Bone marrow (tissue), 2 donors: ENCODE measurements at places on chromosomes 5 and 9.

GRCh38 chr5:157575381-157576020, at the start of gene ADAM19:
TSS of gene ADAM19 (minus strand) at chr5:157575775. CDS start at chr5:157575696, 79 bp downstream.
- no peak for DNase-seq

- peak; percentile 30 for DNase-seq
These were observed 29.1 kb downstream of the JADE2 start for GRCh38 chr5:134554319-134555222.

- DNase-seq: no peak
These were observed 7.6 kb upstream of the ELOVL7 start for GRCh38 chr5:60851626-60852025.

DNA sequence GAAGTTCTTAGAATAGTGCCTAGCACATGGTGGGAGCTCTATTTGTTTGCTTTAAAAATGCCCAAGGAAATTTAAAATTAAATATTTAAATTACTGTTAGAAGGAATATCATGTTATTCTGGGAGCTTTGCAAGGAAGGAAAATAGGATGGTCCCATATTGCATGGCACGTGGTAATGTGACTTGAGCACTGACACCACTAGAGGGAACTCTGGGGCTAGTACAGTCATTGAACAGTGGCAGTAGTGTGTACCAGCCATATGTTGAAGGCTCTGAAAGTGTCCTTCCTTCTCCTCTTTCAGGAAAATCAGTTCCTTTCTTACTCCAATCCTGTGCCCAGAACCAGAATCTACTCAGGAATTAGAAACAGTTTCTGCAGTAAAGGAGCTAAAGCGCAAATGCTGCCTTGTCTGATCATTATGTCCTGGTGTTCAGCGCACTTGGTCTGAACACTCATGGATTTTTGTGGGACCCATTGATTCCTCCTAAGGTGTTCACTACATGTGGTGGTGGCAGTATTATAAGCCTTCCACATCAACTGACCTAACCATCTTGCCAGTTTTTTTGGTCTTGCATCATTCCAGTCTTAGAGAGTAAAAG, 54.1 kb downstream of the GDA start:
- DNase-seq: no peak

DNA sequence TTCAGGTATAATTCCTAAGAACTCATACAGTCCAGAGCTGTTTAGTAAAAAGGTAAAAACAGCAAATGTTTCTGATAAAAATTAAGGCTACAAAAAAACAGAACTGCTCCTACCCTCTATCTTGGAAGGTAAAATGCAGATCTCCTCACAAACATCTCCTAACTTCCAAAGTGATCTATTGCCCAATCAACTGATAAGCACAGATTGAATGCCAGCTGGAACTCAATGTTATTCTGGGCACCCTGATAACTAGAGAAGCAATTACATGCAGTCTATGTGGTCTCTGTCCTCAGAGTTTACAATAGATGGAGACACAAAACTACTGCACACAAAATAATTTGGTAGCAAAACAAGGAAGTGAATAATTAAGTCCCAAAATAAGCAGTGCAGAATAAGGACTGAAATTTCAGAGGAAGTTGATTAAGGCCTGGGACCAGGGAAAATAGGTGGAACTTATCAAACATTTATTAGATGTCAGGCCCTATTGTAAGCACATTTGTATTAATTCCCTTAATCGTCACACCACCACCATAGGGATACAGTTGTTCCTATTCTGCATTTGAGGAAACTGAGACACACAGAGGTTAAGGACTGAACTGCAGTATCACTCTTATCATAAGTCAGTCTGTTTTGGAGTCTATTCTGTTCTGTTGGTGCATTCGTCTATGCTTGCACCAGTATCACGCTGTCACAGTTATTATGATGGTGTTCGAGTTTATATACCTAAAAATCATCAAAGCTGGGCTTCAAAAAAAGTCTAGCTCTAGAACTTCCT, 102.2 kb upstream of the TARS1 start:
- no peak for DNase-seq

GRCh38 chr5:139468421-139468931, 2.3 kb upstream of the SMIM33 start:
- DNase-seq: no peak

GRCh38 chr9:6632516-6633183, 12.9 kb downstream of the GLDC start:
- DNase-seq: no peak

DNA sequence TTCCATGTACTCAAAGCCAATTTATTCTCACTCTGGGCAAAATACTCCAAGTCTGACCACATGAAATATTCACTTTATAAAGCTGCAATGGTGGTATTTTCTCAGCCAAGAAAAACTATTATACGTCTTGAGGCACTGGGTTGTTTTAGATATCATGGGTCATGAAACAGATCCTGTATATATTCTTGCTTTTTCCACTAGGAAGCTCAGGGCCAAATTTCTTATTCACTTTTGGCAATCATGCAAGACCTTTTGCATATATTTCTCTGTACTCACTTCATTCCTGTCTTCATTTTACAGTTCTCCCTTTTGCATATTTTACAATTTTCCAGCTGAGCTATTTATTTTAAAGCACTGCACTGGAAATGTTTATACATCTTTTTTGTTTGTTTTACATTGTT, 49.8 kb downstream of the GABBR2 start:
- no peak for DNase-seq

DNA sequence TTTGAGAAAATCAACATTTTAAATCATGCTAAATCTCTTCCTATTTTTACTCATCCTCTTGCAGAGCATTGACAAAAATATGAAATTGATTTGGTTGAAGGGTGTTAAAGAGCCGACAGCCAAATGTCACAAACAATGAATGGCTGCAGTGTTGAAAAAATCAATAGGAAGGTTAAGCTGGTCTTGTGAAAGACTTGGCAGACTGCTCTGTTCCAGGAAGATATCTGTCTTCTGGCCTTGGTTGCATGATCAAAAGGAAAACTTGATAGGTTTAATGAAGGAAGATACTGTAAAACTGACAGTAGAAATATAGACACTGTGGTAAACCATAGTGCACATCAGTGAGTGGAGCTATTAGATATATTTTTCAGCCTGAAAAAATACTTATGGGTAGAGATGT, 103.6 kb downstream of the PBX3 start:
- no peak for DNase-seq

- no peak for DNase-seq
These were observed 1817.2 kb upstream of the CDH9 start for GRCh38 chr5:28855626-28856025.

DNA sequence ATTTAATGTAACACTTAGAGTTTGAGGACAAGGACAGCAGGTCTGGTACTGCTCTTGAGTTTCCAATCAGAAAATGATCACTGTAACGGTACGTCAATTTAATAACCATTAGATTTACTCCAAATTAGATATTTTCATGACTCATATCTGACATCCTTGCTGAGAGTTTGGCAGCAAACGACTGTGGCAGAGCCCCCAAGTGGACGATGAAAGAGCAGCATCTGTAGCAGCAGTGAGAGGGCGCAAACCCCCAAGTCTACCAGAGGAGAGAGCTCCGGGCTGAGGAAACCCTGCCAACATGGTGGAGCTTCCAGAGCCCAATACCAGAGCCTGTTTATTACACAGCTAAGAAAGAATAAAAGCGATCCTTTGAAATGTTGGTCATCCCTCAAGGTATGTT, 73.2 kb upstream of the EPB41L4A start:
- DNase-seq: peak; percentile 12

DNA sequence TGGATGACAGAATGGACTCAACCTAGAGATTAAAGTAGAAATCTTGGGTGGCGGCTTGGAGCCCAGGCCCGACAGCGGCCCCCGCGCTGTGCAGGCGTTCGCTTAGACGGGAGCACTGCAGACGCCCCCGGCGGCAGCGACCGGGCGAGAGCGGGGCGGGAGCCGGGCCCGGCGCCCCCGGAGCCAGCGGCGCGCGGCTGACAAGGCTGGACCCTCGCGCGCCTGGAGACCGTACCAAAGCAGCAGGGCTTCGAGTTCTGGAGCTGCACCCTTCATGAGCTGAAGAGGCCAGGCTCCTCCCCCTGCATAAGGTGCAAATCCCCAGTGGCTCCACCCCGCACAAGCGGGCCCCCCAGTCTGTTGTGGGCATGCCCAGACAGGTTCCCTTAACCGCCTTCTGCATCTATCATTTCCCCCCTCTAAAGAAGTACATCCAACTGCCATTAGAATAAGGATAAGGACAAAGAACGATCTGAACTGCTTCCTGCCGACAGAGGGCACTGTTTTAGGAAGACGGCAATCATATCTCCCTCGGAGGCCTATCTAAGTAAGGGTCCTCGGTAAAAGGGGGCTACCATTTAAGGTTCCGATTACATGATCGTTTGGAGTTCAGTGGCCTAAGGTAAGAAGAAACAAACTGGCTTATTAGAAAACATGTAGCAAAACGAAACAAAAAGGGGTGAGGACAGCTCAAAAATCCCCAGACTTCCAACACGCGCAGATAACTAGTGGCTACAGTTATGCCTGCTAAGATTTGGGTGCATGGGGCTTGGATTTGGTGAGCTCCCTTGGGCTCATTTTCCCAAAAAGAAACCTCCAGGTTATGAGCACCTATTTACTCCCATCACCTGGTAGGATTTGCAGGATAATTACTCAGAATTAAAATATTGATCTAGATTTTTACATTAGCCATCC, 66.3 kb downstream of the RGMB start:
- no peak for DNase-seq

DNA sequence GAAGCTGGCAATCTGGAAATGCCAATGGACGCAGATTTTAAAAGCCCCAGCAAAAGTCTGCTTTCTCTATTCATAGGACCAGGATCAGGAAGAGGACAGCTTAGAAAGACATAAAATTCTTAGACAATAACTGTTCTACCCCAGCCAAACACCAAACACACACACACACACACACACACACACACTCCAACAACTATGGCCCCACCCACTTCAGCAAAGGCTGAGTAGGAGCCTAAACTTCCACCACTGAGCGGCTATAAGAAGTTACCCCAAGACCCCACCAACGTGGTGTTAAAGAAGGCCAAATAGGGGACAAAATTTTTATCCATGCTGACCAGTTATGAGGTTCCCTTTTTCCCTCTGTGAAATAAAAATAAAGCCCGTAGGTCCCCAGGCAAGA, 32.9 kb downstream of the ZMAT2 start:
- DNase-seq: no peak

- no peak for DNase-seq
These were observed 11.3 kb downstream of the FOXD1 start for GRCh38 chr5:73437101-73437776.

DNA sequence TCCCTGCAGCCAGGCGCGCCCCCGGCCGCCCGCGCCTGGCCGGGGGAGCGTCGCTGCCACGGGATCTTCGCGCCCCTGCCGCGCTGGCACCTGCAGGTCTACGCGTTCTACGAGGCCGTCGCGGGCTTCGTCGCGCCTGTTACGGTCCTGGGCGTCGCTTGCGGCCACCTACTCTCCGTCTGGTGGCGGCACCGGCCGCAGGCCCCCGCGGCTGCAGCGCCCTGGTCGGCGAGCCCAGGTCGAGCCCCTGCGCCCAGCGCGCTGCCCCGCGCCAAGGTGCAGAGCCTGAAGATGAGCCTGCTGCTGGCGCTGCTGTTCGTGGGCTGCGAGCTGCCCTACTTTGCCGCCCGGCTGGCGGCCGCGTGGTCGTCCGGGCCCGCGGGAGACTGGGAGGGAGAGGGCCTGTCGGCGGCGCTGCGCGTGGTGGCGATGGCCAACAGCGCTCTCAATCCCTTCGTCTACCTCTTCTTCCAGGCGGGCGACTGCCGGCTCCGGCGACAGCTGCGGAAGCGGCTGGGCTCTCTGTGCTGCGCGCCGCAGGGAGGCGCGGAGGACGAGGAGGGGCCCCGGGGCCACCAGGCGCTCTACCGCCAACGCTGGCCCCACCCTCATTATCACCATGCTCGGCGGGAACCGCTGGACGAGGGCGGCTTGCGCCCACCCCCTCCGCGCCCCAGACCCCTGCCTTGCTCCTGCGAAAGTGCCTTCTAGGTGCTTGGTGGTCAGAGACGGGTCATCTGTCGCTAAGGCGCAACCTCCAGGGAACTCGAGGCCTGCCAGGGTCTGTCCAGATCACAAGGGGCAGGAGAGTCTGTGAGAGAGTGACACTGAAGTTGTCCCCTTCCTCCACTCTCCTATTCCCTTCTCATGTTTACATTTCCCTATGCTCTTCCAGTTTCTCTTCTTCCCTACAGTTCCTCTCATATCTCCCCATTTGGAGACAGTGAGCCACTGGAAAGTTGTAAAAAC, 1.3 kb downstream of the GPR150 start:
- no peak for DNase-seq

DNA sequence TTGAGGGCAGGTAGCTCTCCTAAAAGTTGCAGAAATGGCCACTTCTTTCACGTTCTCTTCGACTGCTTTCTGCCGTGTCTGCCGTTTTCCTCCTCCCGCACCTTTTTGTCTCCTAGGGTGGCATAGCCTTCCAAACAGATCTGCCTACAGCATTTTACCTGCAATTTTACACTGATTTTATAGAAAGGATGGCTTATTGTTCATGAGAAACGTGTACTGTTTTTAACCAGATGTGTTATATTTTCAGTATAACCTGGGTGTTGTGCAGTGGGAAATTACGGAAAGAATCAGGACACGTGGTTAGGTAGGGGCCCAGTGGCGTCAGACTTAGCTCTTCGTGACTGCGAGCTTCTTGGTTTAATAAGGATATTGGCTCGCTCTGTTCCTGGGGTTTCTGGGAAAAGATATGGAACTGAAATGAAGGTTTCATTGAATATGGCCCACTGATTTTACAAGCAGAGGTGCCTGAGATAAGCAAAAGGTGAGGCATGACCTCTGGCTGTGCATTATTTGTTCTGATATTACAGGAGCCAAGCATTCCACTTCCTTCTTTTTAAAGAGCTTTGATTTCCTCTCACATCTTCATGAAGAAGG, 43.7 kb upstream of the PRSS3 start:
- no peak for DNase-seq

GRCh38 chr5:66987949-66988838, 208.4 kb downstream of the CD180 start:
- peak; percentile 44 for DNase-seq

DNA sequence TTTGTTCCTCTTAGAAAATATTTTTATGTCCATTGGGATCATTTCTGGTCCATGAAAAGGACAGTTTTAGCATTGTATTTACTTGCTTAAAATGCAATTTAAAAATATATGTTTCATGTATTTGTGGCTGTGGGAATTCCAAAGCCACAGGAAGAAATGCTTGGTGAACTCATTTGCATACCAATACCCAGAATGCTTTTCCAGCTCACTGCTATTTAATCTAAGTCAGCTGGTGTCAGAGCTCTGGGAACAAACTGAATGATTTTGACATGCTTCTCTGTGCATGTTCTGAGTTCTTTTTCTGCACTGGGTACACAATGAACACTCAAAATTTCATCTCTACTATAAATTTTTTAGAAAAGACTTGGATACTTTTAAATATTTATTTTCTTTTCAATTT, 482.8 kb upstream of the ARRDC3 start:
- no peak for DNase-seq
